Stimulated activated CD4-positive, alpha-beta T cell treated with anti-CD3 and anti-CD28 coated beads, Interleukin-1b, Interleukin-23, amount 100 ng/mL, for 1 hour (primary cell): ENCODE measurements at places on chromosomes 3 and 15.

DNA sequence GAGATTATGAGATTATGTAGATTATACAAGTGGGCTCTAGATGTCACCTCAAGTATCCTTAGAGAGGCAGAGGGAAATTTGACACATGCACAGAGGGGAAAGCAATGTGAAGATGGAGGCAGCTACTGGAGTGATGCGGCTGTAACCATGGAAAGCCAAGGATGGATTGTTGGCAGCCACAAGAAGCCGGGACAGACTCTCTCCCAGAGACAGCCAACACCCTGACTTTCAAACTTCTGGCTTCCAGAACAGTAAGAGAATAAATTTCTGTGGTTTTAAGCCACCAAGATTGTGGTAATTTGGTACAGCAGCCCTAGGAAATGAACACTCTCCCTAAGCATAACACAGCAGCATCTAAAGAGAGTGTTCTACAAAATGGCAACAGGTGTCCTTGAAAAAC, 34.4 kb upstream of the PRICKLE2 start:
- no peak for DNase-seq

DNA sequence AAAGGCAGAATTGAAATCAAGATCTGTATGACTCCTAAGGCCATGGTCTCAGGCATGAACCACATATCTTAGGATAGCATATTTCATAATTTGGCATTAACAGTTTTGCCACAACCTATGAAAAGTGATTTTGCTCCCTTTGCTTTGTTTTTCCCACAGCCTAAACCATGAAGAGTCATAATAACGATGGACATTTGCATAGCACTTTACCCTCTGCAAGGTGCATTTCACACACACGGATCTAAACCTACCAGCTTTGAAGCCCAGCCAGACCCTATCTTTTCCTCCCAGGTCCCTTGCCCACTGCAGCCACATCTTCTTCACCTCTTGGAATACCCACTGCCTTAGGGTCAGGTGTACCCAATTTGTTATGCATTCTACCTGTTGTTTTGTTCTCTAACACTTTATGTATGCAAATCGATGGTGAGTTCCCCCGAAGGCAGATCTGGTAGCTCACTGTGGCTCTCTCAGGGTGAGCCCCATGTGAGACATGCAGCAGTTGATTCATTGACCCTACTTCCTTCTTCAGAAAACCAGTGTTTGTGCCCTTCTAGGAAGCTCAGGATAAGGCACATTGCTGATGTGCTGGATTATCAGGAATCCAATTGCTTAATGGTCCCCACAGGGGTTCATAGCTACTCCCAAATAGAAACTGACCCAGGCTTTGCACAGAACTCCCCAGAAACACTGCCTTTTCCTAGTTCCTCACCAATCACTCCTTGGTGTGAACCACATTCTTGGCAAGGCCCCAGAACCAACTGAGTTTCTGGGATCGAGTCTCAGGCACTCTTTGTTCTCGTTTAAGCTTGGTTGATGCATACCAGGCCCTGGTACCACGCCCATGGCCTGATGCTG, 8.7 kb downstream of the ARHGAP31 start:
- DNase-seq: no peak

DNA sequence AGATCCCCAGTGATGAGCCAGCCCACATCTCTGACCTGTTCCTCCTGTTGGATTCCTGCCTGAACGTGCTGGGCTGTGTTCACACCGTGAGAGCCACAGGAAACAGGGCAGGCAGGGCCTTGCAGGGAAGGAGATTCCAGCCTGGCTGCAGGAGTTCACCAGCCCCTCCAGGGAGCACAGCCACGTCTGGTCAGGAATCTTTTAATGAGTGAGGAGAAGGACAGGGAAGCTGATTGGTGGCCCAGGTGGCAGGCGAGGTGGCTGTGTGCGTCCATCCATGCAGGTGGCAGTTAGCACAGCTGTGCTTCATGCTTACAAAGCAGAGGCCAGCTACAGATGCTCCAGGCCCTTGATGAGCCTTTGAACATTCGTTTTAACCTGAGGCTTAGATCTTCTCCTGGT, 10.5 kb downstream of the LRRK1 start:
- no peak for DNase-seq

DNA sequence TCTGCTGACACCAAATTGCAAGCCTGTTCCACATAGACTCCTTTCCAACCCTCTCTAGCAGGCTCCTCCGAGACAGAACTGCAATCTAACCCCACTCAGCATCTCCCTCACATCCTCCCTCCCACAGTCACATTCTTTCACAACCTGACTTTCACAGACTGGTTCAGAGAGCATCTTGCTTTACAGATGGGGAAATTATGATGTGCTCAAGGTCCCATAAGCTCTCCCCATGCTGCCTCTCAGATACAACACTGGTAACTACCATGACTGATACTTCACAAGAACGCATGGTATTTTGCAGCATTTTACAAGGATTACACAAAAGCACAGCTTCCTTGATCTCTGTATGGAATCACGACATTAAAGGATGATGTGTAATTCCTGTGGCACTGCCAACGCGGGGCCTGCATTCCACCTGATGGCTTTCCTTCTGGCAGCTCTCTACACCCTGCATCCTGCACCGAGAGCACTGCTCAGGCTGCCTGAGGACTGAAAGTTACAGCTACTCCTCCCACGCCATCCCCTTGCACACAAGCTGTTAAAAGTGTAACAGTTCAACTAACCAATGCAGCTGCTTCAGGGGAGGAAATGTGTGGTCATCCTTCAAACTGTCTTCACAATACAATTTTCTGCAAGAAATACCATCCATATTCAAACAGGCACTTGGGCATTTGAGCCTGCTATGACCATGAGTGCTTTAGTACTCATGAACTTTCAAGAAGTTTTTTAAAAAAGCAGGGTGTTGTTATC, 27.6 kb downstream of the TBC1D2B start:
- DNase-seq: peak; percentile 28

DNA sequence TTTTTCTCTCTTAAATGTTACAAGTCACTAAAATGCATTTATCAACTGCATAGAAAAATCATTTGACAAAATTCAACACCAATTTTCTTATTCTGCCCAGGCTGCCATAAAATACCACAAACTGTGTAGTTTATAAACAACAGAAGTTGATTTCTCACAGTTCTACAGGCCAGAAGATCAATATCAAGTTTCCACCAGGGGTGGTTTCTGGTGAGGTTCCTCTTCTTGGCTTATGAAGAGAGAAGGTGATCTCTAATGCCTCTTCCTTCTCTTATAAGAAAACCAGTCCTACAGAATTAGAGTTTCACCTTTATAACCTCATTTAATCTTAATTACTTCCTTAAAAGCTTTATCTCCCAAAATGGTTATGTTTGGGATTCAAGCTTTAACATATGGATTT, 10.9 kb upstream of the CD200R1L start:
- no peak for DNase-seq

DNA sequence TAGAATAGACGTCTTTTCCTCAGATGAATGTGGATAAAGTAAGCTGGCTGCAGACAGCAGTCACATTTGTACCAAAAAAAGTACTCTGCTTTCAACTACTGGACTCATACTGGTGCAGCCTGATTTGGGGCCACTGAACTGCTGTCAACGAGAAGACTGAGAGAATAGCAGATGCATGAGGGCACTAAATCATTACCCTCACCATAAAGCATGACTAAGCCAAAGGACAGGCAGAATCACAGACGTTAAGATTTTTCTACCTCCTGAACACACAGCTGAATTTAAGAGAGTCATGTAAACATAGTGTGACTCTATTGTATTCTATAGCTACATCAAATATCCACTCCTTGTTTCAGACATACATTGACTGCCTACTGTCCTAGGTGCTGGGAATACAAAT, 67.8 kb upstream of the CDAN1 start:
- DNase-seq: no peak

DNA sequence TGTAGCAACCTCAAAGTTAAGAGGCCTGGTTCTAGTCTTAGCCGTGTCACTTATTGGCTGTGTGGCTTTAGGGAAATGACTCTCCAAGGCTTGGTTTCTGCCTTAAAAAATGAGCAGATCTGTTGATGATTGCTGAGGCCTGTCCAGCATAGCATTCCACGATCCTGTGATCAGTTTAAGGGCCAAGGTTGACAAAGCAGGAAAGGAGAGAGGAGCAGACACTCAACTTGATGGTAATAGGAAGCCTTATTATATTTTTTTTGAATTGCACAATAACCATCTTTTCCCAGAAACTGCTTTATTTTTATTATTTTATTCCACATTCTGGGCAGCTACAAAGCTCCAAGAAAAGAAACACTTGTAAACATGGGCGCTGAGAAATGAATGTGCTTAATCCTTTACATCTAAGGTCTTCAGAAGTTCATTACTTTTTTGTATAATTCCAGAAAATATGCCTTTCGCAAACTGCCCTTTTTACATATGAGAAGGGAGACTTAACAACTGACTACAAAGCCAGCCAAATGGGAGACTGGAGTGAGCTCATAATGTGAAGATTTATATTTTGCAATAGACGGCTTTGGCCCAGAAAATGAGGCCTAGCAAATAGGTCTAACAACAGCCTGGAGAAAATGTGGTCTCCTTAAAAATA, 241.0 kb downstream of the ATP8B4 start:
- no peak for DNase-seq

DNA sequence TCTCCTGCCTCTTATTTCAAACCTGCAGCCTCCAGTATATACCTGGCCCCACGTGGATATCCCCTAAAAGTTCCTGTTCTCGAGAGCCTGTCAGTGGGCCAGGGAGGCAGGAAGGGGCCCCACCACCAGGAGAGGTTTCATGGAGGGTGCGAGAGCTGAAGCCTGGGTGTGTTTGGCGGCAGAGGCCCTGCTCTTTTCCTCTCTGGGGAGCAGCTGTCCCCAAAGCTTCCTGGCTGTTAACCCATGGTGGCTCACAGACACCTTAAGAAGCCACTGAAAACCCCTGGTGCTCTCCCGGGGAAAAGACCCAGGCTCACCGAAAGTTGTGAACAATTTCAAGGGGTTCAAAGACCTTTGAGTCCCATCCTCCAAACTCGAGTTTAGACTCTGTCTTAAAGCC, 1.1 kb downstream of the PRRT3 start:
- no peak for DNase-seq

DNA sequence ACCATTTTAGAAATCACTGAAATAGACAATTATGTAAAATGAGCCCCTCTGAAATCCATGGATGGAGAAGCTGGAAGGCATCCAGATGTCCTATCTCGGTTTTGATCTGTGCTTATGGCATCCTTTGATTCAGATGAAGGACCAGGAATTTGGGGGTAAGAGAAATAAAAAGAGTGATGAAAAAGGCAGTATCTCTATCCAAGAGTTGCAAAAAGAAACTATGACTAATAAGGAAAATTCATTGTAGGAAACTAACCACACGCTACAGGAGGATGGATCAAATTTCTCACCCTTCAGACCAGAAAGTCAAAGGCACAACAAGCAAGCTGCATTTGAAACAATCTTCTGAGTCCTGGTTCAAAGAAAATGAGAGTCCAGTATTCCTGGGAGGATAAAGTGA, 34.8 kb downstream of the SRGAP3 start:
- no peak for DNase-seq

DNA sequence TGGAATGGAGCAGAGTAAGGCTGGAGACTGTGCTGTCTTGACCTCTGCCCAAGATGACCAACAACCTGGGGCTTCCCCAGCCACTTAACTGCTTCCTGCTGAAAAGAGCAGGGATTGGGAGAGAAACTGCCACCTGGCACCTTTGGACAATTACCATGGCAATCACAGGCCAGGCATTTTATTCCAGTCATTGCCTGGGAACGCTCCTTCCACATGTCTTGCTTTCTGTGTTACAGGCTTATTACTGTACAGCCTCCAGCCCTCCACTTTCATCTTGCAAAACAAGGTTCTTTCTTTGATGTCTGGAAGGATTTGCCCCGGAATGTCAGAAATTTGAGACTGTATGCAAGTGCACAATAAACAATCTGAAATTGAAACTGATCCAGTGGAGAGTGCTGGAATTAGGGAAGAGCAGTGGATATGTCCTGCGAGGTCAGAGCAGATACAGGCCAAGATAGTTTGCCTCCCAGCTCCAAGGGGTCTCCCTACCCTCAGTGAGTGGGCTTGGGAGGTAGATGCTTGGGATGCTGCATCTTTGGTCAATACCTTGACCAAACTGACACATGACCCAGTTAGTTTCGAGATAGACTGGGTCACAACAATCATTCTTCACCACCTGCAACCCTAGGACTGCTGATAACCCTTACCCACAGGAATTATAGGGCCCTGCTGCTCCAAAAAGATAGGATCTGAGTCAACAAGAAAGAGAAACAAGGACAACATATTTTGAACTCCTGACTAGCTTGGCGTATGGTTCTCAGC, 2.7 kb downstream of the PPP1R14D start:
- no peak for DNase-seq

DNA sequence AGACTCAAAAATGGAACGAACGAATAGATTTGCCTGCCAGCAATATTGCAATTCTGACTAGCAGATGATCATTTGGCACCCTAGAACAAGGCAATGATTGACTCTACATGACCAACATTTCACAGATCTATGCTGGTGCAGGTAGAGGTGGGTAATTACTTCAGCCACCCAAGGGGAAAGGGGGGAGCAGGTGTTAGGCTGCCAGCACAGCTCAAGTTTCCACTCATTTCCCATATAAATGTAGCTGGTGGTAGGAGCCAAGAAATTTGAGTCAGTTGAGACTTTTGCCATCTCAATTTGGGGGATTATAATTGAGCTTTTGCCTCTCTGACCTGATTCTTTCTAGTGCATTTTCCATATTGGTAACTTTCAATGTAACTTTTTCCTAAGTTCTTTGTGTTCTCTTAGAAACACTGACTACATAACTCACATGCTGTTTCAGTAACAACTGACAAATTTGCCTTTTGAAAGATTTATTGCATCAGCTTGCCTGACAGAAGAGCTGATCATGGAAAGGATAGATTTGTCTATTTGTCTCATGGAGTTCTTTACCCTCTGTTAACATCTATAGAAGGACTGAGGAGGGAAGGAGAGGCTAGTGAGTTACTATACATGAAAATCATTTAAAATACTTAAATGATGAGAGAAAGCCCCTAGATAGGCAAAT, 902.5 kb downstream of the ZPLD1 start:
- DNase-seq: no peak

- no peak for DNase-seq
These were observed 531 bp upstream of the BLOC1S6 start for GRCh38 chr15:45586601-45587094.

GRCh38 chr15:35062738-35063099, 22.4 kb downstream of the NANOGP8 start:
- DNase-seq: no peak

- no peak for DNase-seq
These were observed 241.0 kb upstream of the LYSMD4 start for GRCh38 chr15:99974246-99974645.

GRCh38 chr15:48190932-48191573, 412 bp upstream of the CTXN2 start:
- DNase-seq: no peak

DNA sequence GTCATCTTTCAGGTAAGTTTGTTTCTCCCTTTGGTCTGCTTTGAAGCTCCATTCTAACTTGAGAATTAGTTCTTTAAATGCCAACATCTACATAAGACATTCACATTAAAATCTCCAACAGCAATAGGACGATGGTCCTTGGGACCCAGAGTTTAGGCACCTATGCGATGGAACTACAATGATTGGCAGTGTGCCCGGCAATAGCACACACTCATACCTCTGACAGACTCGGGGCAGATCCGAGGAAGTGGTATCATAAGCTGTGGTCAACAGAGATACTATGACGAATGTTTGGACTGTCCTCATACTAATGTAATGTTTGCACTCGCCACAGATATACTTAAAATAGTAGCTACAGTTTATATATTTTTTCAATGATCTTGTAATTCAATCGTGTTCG, 34.2 kb upstream of the NR2F2 start:
- no peak for DNase-seq
